NCI-H1092 (cell line): ENCODE measurements at places on chromosomes 11 and 22.

DNA sequence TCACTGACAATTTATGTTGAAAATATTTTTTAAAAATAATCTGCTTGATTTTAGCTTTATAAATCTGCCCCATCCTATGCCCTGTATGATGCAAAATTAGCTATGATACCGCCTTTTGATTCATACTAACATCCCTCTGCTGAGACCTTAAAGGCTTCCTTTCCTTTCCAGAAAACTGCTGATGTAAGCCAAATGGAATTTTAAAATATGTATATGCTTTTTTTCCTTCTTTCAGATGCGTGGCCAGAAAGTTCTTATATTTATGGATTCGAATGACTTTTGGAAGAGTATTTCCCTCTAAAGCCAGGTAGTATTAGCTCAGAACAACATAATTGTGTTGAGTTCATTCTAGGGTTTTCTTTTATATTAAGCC, 34.5 kb downstream of the SFI1 start:
- DNase-seq = no peak

DNA sequence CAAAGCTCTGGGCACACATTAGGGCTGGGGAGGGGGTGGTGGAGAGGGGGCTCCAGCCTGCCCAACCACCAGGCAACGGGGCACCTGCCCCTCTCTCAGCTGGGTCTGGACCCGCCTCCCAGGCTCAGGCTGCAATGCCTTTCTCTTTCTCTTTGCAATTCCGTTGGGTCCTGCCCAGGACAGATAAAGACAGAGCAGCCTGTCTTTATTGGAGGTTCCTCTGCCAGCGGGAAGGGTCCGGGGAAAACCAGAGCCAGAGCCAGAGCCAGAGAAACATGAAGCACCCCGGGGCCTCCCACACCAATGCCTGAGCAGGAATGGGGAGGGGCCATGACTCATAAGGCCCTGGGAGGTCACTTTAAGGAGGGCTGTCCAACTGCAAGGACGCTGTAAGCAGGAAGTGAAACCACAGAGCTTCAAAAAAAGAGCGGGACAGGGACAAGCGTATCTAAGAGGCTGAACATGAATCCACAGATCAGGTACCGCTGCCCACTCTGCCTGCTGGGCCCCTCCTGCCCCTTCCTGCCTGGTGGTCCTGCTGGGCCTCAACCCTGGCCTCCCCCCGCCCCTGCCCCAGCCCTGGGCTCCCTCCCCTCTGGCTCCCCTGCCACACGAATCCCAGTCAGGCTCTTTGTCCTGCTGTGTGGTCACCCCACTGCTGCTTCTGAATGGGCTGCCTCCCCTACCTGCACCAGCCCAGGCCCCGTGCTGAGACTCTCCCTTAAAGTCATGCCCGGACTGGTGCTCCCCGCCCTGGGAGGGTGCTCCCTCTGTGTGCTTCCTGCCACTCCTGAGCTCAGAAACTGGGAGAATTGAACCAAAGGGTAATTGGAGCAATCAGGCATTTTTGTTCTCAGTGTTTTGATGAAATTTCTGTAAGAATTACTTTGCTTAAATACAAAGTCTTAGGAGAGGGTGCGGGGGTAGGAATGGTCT, at the start of gene APOBEC3B:
TSS of gene APOBEC3B (plus strand) at position 356 of the 936 bp plus-strand sequence. CDS start at position 463, 107 bp downstream.
- no peak for DNase-seq

- DNase-seq = no peak
Observed at GRCh38 chr11:121886005-121886734, 229.8 kb downstream of the BLID start.

- DNase-seq = no peak
Observed at GRCh38 chr11:75100314-75100713, 3.6 kb upstream of the OR2AT4 start.

- no peak for DNase-seq
Observed at GRCh38 chr22:30243661-30244060, 2.9 kb downstream of the LIF start.
